Activated gamma-delta T cell (primary cell): ENCODE measurements at places on chromosomes 4 and X.
A peak's percentile ranks its signal among the peaks of the same experiment; 100 is the strongest.

- no peak for DNase-seq
These were observed 83.8 kb upstream of the RPL34 start for GRCh38 chr4:108536577-108536976.

- no peak for DNase-seq
These were observed 1.4 kb upstream of the HAUS7 start for GRCh38 chrX:153471663-153472280.

DNA sequence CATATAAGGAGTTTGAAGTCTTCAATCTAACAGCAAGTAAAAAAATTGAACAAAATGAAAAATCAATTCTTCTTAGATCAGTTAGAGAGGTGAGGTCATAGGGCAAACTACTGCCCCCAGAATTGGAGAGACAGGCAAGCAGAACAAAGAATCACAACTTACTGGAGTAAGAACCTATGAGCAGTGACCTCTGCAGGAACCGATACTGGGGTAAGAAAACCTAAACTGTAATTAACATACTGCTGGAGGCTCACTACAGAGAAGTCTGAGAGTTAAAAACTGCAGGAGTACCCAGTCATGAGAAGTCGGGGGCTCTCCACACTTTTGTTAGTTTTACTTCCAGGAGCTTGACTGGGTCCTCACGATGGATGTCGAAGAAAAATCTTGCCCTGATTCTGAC lies 16.0 kb downstream of the CLDN22 start:
- DNase-seq: no peak

GRCh38 chr4:177484613-177485021 lies 42.4 kb upstream of the AGA start:
- DNase-seq: no peak

DNA sequence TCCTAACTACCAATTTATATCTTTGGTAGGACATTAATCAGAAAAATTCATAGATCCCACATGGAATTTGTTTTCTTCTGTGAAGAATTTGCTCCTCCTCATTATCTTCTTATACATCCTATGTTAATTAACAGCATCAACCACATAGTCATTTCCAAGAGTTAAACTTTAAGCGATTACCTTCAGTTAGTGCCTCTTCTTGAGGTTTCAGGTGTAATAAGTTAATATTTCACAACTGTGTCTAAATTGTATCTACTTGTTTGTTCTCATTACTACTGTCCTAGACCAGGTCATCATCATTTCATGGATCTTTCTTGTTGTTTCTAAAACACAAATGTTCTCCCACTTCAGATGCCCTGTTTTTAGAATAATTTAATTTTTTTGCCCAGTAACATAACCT lies 457.9 kb downstream of the FAT4 start:
- no peak for DNase-seq

DNA sequence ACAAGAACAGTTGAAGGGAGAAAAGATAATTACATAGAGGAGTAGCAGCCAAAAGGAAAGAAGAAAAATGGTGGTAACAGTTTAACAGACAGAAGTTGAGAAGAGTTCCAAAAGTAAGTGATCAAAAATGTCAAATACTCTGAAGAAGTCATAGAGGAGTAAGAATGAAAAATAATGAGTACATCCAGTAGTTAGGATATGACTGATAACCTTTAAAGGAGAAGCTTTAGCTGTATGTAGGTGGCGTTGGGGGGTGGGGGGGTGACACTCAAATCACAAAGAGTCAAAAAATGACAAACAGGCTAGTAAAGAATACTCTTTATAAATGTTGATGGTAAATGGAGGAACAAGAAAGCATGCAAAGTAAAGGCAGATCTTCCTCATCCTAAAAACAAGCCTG lies 40.6 kb downstream of the RAB33A start:
- no peak for DNase-seq

DNA sequence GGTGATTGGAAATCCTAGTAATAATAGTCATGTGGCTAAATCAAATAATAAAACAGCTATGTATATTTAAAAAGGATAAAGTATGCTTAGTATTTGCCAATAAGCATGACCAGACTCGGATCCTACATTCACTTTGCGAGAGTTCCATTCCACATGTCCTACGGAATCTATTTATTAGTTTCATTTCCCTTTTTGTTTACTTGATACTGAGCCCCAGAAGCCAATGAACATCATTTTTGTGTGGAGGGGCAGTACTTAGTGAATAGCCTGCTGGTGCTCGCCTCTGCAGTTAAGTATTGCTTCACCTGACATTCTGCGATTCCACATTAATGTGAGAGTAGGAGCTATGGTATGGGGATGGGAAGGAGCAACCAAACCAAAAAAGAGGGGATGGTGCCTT lies 58.5 kb upstream of the NAP1L5 start:
- no peak for DNase-seq

DNA sequence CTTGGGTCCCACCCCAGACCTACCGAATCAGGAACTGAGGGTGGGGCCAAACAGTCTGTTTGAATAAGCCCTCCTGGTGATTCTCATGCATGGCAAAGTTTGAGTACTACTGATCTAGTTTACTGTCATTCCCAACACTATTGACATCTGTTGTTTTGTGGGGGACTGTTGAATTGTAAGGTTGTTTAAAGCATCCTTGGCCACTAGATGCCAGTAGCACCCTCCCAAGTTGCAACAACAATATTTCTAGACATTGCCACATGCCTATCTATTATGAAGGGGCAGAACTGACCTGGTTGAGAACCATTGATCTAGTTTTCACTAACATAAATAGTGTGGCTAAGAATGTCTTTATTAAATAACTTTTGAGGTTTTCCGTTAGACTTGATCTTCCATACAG lies 15.1 kb downstream of the TAF9B start:
- DNase-seq: no peak

- DNase-seq: no peak
These were observed 733 bp downstream of the CCNA2 start for GRCh38 chr4:121822796-121823504.

DNA sequence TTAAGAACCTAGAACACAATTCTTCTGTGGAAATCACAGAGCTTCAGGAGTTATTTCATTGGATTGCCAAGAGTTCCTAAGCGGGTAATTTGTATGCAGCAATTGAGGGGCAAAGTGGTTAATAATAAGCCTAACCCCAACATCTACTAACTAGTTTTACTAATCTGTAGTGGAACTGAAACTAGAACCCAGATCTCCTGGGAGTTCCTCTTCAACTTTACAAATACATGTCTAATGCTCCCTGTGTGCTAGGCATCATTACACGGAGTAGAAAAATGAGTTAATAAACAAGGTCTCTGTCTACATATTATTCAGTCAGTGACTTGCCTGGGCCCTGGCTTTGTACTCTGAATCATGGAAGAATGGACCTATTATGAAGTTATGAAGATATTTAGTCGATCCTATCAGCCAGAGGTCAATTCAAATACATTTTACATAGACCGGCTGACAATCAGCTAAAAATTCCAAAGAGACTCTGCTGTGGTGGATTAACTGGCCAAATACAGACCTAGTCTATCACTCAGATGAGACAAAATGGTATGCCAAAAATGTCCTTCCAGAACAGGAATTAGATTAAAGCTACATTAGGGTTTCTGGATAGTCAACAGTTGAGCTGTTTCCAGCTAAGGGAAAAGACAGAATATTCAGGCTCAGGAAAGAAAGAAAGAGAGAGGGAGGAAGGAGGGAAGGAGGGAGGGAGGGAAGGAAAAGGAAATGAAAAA lies 326.0 kb downstream of the FBXW7 start:
- no peak for DNase-seq

GRCh38 chrX:95435198-95435597 lies 1249.4 kb upstream of the DIAPH2 start:
- DNase-seq: no peak

GRCh38 chrX:3713225-3713936 lies at the start of gene PRKX:
TSS of gene PRKX (minus strand) at chrX:3713649. CDS start at chrX:3713253, 396 bp downstream.
- DNase-seq: peak; percentile 82

DNA sequence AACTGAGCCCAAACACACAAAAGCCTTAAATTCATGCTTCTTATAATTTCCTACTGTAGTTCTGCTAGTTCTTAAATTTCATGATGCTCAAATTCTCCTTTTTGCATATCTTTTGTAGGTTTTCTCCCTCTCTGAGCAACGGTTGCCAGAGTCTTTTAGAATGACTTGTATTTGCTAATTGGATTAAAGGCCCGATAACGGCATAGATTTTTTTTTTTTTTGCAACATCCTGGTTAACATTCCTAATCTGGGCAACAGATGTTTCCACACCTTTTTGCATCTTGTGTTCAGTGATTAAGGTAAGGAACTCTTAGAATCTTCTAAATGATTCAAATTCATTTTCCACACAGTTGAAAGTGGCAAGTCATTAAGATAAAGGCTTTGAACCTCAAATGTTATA lies 66.3 kb upstream of the ADGRG2 start:
- no peak for DNase-seq

GRCh38 chrX:70998411-70999027 lies 67.6 kb upstream of the SLC7A3 start:
- DNase-seq: no peak

DNA sequence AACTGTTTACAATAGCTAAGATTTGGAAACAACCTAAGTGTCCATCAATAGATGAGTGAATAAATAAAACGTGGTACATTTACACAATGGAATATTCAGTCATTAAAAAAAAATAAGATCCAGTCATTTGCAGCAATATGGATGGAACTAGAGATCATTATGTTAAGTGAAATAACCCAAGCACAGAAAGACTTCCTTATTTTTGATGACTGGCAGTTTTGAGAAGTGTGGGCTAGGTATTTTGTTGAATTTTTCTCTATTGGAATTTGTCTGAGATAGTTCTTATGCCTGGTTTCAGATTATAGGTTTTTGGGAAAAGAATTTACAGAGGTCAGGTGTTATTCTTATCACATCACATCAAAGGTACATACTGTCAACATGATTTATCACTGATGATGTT lies 293.8 kb upstream of the ARSJ start:
- no peak for DNase-seq

- no peak for DNase-seq
These were observed 34.6 kb upstream of the PLK4 start for GRCh38 chr4:127846061-127846460.

DNA sequence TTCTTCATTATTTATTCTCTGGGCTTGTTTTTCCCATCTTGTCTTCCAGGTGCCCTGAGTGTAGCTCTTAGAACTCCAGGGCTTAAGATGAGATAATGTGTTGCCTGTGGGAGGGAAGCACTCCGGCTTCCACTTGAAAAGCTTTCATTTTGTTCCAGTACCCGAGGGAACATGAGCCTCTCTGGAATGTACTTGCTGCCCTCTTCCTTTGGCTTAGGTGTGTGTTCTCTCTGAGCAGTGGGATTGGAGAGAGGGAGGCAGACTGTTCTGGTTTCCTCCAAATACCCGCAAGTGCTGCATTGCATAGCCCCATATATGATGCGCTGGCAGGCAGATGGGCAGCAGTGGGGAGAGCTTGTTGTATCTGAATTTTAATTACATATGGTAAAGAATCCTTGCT lies 861 bp upstream of the DTHD1 start:
- no peak for DNase-seq

GRCh38 chrX:29952016-29952415 lies 263.3 kb upstream of the MAGEB2 start:
- DNase-seq: no peak

DNA sequence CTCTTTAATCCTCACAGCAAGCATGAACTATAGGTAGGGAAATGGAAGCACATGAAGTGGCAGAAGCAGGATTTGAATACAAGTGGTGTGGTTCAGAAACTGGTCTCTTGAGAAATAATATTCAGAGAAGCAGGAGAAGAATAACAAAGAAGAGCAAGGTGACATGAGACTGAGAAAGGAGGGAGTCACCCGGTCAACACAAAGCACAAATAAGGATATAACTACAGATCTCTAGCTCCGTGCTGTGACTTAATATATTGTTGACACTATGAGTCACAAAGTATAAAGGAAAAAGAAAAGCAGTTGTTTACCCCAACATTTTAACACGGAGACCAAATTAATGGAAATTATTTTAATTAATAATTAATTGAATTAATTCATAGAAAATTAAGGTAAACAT lies 204.5 kb downstream of the CPE start:
- DNase-seq: no peak

GRCh38 chrX:123801901-123802300 lies 58.0 kb upstream of the XIAP start:
- DNase-seq: no peak

GRCh38 chr4:1043651-1044468 lies 32.4 kb downstream of the FGFRL1 start:
- no peak for DNase-seq

DNA sequence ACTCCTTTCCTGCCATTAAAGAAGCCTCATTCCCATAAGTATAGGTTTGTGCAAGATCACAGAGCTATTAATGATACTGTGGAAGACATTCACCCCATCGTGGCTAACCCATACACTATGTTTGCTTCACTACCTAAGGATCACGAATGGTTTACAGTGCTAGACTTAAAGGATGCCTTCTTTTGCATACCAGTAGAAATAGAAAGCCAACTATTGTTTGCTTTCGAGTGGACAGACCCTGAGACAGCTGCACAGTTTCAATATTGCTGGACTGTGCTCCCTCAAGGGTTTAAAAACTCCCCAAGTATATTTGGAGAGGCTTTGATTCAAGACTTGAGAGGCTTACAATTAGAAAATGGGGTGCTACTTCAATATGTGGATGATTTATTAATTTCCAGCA lies 16.0 kb upstream of the PAPSS1 start:
- no peak for DNase-seq

DNA sequence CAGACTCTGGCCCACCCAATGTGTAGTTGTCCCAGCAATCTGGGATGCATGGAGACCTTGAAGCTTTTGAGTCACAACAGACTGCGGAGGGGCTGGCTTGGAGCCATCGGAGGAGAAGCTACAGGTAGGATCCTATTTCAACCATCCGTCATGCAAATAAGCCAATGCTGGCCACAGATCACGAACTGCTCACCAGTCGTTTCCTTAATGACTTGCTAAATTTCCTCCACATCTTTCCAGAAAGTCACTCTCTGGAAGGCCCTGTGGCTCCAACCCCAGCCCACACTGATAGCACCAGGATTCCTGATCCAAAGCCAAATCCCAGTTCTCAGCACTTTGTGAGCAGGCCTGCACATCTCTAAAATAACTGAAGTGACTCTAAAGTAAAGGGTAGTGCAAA lies 321.3 kb downstream of the RAB28 start:
- no peak for DNase-seq

- peak; percentile 9 for DNase-seq
These were observed at the start of gene CXCL3 for GRCh38 chr4:74038425-74039314. TSS of gene CXCL3 (minus strand) at chr4:74038689. CDS start at chr4:74038611, 78 bp downstream.

DNA sequence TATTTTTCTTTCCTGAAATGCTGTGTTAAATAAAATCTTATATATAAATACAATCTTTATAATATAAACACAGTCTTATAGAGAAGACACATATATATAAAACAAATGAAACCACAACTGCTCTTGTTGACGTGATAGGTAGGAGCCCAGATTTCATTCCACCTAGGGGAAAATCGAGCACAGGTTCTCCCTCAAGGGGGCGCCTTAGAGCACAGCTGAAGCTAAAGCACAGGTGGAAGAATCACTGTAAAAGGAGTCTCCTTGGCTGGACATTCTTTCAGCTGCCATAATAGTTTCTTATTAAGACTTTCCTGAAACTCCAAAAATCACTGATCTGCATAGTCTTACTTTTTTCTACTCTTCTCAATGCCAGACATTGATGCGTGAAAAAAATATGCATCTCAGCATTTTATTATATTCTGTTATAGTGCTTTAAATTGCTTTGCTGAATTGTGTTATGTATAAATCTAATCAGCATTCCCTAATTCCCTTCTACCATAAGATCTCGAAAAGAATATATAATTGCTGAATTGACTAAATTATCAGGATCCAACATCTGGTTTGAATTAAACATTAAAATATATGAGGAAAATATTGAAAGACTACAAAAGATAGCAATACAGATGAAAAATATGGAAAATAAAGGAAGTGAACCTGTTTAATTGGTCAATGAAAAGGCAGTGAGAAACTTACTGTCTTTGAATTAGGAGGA lies 25.5 kb upstream of the RXFP1 start:
- no peak for DNase-seq
